ENCODE measurements at places on chromosomes 6 and 20.

- DNase-seq = no peak
Measured at GRCh38 chr6:63764318-63764916, 128.8 kb downstream of the PHF3 start.

GRCh38 chr6:25315194-25316177 is 36.3 kb downstream of the CARMIL1 start:
- no peak for DNase-seq

GRCh38 chr20:48823960-48824498 is 3.8 kb downstream of the PREX1 start:
- no peak for DNase-seq

GRCh38 chr6:136593748-136594490 is 43.7 kb upstream of the MAP7 start:
- DNase-seq = no peak

DNA sequence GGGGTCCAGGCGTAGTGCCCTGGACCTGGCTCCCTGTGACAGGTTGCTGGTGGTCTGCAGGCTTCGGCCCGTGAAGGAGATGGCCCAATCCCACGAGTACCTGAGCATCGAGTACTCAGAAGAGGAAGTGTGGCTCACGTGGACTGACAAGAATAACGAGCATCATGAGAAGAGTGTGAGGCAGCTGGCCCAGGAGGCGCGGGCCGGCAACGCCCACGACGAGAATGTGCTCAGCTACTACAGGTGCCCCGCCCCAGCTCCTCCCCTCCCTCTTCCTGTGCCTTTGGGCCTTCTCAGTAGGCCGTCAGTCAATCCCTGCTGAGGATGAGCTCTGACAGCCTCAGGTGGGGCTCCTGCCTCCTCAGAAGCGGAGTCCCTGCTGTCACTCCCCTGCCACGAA is 42.6 kb downstream of the UQCC2 start:
- DNase-seq = no peak

DNA sequence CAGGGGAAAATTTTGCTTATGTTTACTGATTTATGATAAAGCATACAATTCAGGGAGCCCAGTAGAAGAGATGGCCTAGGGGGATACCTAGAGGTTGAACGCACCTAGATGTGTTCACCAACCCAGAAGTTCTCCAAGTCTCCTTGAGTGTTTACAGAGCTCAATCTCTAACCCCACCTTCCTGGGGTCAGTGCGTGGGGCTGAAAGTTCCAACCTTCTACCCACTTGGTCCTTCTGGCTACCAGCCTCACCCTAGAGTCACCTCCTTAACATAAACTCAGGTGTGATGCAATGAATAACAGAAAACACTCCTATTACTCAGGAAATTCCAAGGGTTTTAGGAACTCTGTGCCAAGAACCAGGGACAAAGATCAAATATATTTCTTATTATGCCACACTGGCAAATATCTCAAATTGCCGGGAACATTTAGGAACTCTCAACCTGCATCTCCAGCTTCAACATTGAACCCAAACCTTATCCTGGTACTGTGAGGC is 26.4 kb downstream of the AFG1L start:
- DNase-seq = no peak

DNA sequence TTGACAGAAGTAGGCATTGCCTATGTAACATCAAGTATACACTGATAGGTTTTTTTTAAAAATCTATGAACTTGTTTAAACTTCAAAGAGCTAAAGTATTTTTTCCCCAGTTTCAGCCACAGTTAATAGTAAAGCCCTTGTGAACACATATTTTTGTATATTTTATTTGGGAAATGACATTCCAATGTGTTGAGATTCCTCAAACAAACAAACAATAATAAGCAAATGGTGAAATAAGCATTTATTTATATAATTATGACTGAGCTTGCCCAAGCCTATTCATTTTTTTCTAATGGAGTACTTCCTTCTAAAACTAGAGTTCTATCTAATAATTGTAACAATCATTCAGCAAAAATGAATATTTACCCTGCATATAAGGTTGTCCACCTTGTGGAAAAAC is 12.5 kb downstream of the SYCP2 start:
- DNase-seq = no peak

- DNase-seq = no peak
Measured at GRCh38 chr6:169230322-169230665, 23.4 kb downstream of the THBS2 start.

- DNase-seq = no peak
Measured at GRCh38 chr6:15829156-15829555, 166.3 kb upstream of the DTNBP1 start.

DNA sequence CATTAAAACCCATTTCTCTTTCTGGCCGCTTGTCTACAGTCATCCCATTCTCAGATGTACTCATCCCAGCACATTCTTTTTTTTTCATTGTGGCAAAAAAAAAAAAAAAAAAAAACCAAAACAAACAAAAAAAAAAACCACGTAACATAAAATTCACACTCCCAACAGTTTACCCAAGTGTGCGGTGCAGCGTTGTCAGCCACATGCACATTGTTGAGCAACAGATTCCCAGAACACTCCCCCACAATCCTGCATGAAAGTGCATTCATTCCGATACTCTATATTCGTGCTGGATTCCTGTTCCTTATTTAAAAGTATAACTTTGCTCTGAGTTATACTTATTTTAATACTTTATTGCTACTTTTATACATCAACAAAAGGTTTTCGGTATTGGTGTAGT is 96.0 kb downstream of the SASH1 start:
- DNase-seq = no peak

DNA sequence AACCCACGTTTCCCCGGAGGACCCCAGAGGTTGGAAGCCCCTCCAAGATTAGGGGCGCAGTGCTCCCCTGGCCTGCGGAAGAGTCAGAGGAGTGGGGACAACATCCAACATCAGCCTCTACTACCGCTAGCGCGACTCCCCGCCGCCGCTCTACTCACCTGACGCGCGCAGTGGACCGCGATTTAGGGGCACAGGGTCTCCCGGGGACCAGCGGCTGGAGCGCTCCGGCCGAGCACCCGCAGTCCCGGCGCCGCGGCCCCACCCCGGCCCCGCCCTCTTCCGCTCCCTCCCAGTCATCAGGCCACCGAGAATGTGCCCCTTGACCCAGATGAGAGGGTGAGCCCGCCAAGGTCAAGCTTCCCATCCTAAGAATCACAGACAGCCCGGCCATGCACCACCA is at the start of gene ZFP57:
TSS of gene ZFP57 (minus strand) at position 249 of the 400 bp plus-strand sequence. CDS start 4,149 bp downstream, outside the sequence.
- DNase-seq = no peak

DNA sequence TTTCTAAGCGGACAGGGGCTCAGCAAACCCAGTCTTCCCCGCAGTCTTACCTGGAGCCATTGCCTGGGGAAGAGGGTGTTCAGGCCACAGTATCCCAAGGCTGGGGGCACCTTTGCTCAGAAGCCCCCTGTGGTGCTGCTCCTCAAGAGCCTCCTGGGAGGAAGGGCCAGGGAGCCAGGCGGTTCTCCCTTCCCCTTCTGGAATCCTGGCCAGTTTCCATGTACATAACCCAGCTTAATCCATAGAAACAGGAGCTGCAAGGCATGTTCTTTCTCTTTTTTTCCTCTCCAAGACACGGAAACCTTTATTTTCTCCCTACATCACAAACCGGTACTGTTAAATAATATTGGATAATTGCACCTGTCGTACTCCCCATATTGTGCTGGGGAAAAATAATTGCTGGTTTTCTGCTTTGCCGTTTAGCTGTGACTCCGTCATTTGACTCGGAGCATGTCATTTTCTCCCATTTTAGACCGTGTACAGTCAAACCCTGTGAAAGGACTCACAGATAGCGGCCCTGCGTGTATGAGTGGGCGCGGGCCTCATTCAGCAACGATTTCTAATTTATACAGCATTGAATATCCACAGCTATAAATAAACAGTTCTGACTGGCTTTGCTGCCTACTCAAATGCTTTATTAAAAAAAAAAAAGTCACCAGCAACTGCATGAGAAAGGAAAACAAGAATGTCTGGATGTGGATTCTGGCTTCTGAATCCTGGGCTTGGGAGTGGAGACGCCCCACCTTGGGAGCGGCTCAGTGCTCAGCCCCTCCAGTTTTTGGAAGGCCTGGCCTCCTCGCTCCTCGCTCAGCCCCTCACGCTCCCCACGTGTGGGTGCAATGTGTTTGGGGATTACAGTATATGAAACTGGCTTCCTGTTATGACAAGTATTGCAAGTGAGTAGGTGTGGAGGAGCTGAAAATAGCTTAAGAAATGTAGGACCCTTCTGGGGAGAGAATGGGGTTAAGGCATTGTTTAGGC is 67.3 kb downstream of the ADTRP start:
- no peak for DNase-seq

DNA sequence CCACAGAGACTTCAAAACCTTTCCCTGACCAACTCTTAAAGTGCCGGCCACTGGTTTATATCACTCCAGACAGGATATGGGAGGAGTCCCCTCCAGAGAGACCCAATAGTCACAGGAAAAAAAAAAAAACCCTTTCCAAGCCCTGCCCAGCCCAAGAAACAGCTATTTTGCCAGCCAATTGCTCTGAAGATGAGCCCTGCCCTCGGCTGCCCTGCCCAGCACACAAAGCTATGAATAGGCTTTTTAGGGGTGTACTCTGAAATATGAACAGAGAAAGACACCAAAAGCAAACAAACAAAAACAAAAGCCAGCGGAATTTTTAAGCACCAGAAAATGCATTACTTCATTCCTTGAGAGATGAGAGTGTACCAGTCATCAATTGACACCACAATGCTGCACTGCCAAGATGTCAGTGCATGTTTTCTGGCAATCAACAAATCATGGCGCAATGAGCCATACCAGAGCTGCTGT is 275.1 kb downstream of the C6orf118 start:
- no peak for DNase-seq

- no peak for DNase-seq
Measured at GRCh38 chr6:138106665-138107077, 548 bp downstream of the PERP start.

DNA sequence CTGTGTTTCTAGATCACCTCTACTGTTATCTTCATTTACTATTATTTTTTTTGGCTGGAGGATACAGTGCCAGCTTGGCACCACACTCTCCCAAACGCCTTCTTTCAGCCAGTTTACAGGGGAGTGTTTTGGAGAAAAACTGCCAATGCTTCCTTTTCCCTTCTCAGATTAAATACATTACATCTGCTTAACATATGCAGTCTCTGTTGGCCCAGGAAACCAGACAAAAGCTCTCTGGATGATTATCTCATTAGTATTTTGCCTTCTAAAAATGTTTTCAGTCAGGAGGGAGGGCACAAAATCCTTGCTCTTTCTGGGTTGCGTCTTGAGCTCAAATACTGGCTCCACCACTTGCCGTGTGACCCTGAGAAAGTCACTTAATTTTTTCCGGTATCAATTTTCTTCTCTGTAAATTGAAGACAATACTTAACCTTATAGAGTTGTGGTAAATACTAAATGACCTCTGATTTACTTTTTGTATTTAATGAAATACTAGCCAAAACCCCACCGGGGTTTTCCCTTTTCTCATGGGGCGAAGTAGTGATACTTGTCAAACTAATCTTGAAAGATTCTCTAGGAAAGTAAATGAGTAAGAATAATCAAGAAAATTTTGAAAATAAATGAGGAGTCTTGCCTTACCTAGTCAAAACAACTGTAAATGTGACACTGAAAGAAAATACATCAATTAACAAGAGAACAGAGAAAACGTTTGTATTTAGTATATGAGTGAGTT is 146.2 kb downstream of the MMS22L start:
- DNase-seq = no peak

GRCh38 chr6:13703496-13703895 is 8.1 kb downstream of the RANBP9 start:
- DNase-seq = no peak

- no peak for DNase-seq
Measured at GRCh38 chr6:143759666-143760065, 81.9 kb downstream of the PHACTR2 start.

GRCh38 chr20:8811801-8812594 is 256.9 kb upstream of the PLCB4 start:
- peak; percentile 8 for DNase-seq
